ENCODE measurements at places on chromosomes 11 and 22.

DNA sequence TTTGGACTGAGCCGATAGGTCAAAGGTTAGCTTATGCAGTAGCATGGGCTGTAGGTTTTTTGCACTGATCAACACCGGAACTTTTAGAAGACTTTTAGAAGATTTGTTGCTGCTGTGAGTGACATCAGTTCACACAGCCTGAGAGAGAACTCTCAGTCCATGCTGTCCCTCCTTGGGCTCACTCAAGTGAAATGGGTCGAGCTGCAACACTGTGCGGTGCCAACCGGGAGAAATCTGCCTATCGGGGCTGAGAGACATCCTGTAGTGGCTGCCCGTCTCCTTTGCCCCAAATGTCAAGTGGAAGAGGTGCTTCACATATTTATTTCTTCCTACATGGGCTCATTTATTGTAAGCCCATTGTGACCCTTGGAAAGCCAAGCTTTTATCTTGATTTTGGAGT lies 170.2 kb downstream of the LDLRAD3 start:
- DNase-seq, result no peak

GRCh38 chr11:9700105-9700801 lies 36.4 kb downstream of the SWAP70 start:
- DNase-seq, result no peak

- DNase-seq, result no peak
These were observed 6.4 kb upstream of the CARD16 start for GRCh38 chr11:105051559-105051958.

DNA sequence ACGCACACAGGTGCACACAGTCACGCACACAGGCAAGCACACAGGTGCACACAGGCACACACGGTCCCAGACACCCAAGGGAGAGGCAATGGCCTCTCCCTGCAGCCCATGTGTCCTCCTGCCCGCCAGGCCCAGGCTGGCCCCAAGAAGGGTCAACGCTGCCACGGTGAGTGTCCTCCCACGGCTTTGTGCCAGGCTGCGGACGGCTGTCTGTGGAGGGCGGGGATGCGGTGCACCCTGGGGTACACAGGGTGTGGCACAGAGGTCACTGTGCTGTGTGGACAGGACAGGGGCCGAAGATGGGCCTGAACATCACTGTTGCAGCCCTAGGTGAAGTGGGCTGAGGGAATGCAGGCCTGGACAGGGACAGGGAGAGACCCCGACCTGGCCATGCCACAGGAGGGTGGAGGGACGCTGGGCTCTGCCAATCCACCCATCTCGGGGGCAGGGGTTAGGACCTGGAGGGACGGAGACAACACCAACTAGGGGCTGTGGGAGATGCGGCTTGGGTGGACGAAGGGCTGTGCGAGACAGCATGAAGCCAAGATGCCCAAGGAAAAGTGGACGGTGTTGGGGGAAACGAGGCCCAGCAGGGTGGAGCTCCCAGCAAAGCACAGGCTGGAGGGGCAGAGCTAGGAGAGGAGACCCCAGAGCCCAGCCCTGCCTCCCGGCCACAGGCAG lies 523.8 kb downstream of the BRD1 start:
- DNase-seq, result no peak

DNA sequence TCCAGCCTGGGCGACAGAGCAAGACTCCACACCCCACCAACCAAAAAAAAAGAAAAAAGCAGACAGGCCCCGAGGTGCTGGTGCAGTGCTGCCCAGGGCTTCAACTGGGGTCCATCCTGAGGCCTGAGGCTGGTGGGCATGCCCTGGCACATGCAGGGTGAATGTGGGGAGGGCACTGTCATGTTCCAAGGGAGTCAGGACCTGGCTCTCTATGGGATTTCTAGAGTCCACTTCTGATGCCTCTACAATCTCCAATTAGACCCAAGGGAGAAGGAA lies 10.1 kb downstream of the CENPM start:
- no peak for DNase-seq

DNA sequence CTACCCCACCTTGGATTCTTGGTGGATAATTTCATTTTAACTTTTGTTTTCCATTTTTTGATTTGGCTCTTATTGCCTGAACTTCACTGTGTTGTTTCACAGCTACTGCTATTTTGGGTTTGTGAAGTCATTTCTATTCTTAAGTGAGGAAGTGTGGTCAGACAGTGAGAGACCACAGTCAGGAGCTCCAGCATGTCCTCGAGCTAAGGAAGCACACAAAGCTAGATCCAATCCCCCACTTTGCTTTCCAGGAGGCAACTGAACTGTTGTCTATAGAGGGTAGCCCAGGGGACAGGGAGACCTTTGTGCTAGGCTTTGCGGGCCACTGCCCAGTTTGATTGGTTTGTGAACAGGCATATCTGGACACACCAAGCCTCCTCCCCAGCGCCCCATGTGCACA lies 251.8 kb upstream of the KIRREL3 start:
- no peak for DNase-seq

DNA sequence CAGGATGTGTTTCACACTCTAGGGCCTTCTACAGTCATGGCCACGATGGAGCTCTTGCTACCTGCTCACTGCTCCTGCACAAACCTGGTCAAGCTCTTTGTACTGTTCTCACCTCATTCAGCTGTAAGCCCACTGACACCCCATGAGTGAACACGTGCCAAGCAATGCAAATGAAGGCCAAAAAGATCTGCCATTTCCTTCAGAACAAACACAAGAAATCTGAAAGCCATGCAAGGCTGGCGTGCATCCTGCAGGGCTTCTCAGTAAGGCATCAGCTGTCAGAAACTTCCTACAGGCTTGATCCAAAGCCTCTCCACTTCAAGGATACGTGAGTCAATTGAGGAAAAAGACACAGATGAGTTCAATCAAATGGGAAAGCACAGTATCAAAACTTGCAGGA lies 44.1 kb upstream of the NFRKB start:
- DNase-seq, result no peak

- peak; percentile 88 for DNase-seq
These were observed 143.4 kb downstream of the C11orf91 start for GRCh38 chr11:33557201-33557600.

DNA sequence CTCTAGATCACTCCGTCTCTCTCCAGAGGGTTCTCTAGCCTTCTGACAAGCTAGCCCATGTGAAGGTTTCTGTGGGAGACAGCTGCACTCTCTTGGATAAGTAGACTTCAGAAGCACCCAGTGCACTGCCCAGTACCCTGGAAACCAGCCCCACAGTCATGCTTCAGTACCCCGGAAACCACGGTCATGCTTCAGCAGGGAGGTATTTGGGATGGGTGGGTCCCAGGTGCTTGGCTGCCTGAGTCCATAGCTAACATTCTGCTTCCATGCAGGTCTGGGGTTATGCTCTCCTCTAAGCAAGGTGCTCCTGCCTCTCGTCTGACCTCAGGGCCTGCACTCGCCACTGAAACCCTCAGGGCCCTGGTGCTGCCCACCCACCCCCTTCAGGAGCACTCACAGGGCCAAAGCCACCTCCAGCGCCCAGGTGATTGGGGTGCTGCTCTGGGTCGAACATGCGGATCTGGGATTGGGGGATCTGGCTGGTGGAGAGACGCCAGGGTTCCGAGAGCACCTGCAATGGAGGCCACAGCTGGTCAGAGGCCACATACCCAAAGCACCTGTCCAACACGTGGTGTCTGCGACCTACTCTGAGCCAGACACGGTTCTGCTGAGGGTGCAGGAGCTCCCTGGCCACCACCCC lies 7.3 kb upstream of the SYCE3 start:
- no peak for DNase-seq

- DNase-seq, result no peak
These were observed 7.2 kb downstream of the CHKA start for GRCh38 chr11:68113986-68114385.

DNA sequence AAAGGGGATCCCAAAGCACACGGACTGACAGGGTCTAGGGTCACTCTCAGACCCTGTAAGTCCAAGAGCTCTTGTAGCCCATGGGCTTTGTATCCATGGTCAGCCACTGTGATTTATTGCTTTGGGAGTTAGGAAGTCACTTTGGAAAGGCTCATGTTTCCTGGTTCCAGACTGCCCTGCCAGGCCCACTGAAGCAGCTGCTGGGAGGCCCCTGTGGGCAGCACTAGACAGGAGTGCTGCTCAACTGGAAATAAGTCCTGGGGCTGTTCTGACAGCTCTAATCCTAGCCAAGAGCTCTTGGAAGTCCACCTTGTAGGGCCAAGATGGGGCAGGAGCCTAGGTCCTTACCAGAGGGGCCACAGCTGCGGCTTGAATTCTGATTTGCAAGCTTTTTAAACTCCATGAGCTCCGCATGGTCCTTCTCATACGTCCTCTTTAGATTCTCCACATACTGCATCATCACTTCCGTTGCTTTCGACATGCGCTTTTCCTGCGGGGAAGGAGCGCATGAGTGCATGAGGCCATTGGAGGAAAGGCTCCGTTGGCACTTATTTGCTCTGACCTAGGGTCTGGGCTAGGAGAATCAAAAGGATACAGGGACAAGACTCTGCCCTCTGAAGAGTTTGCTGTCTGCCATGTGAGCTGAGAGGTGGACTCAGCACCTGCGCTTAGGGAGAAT lies 32.2 kb upstream of the LYVE1 start:
- DNase-seq, result no peak

GRCh38 chr11:120326228-120326627 lies 1.1 kb downstream of the TLCD5 start:
- no peak for DNase-seq

Data from GM04503 (cell line).